NCI-H2029 (cell line): ENCODE measurements at places on chromosomes 7 and 10.

- peak; percentile 41 for DNase-seq
These were observed 228.8 kb downstream of the BMPER start for GRCh38 chr7:34133983-34134782.

DNA sequence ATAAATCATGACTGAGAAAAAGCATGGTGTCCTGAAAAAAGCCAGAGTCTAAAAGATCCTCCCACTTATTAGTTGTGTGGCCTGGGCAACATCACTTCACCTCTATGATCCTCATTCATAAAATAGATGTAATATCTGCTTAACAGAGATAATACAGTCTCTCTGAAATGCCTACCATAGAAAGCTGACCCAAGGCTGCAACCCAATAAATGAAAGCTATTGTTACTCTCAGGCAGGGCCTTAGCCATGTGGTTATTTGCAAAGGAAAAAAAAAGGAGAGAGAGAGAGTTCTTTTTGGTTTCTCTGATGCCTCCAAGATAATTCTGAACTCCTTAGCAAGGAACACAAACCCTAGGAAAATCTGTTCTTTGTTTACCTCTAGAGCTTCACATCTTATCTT, 7.9 kb downstream of the FAM13C start:
- no peak for DNase-seq

DNA sequence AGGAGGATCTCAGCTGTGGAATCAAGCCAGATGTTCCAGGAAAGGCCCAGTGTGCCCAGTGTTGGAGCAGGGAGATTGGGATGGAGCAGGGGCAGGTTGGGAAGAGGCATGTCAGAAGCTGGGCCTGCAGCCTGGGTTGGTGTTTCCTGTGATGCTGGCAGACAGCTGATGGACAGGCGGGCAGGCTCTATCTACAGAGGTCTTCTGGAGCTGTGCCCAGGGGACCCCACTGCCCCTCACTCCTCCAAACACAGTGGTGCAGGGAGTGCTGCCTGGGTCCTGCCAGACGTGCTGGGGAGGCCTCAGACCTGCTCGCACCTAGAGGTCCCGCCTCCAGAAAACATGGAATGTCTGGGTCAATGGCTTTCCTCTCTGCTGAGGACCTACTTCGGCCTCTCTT, 182.9 kb upstream of the TCERG1L start:
- DNase-seq, result no peak

DNA sequence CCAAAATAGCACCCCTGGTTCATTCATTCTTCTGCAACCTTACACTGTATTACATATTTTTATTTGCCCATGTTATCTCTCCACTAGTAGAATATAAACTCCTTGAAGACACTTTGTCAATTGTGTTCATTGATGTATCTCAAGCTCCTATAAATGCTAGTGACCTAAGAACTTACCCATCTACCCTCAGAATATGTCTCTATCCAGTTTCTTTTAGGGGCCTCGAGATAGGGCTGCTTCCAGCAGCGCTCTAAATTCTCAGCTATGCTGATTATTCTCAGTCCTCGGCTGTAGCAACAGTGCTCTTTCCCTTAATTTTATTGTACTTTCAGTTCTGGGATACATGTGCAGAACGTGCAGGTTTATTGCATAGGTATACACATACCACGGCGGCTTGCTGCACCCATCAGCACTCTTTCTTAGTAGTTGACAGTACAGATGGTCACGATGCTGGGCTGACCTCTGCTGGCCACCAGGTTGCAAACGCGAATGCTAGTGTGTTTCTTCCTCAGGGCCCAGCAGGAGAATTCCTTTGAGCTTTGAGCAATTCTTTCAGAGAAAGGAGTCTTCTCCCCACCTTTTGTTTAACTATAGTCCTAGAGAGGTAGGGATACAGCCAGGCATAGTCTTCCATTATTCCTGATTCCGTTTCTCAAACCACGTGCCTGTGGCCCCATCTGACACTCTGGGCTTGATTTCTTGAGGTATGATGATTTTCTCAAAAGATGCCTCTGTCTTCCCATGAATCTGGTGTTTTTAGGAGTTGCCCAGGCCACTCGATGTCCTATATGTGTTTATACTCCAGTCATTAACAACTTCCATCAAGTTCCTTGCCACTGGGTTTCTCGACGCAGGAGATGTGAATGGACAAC, 49.1 kb upstream of the CDC14C start:
- peak; percentile 76 for DNase-seq

GRCh38 chr7:39406467-39406866, 159.7 kb upstream of the YAE1 start:
- no peak for DNase-seq
